Activated CD4-positive, CD25-positive, alpha-beta regulatory T cell (primary cell): ENCODE measurements at places on chromosomes 13 and 19.
A peak's percentile ranks its signal among the peaks of the same experiment; 100 is the strongest.

DNA sequence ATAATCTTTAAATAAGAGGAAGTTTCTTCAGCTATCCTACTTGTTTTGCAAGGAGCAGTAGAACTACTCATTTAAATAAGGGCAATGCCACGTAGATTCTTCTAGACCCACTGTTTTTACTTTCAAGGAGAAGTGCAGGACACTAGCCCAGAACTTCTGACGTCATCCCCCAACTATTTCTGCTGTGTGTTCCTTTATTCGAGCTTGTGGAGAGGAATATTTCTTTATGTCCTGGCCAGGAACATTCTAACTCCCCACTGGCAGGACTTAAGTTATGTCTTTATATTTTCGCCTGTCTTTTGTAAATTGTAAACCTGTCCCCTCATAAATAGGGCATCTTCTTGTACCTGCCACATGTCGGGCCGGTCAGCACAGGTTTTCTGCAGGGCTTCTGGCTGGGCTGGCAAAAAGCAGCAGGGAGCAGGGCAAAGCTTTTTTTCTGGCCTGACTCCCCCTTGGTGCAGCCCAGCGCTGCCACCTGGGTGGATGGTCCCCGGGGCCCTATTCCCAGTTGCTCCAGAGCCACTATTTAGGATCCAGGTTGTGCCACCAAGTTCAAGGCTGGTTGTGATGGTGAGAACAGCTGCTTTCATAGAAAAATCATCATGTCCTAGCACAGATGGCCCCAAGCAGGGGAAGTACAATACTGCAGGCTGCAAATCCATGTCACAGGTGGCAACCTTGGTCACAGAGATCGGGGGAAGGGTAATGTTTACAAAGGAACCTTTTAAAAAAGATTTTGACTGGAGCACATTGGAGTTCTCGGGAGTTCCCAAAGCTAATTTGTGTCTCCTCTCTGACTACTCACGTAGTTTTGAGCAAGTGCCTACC, 1.8 kb downstream of the MBNL2 start:
- no peak for DNase-seq

GRCh38 chr19:3036119-3036976, 7.3 kb upstream of the TLE2 start:
- DNase-seq = peak; percentile 60

DNA sequence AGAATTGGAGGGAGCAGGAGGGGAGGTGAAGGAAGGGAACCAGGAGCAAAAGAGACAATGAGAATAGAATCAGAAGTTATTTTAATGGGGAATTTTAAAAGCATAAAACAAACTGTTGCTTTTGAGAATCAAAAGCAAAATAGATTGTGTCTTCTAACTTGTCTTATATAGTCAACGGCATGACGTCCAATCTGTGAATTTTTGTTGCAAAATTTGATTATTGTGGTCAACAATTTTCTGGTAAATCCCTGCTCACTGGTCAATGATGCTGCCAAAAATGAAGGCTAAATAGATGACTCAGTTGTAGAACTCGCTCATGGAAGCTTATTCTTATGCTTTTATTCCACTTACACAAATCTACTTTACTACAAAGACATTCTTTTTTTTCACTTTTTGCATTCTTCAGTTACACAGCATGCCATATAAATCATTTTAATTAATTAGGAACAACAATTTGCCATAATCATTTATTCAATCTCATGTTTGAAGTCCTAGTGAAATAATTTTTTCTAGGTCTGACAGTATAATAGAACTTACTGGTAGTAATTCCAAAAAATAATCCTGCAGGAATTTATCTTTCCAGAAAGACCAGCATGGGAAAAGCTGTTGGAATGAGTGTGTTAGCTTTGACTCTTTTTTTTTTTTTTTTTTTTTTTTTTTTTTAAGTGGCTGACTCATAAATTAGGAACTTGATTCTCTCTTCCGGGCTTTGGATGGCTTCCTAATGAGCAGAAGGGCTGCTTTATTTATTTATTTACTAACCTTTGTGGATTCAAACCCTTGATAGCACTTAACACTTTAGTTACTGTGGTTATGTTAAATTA, 256.9 kb downstream of the SPRY2 start:
- DNase-seq = no peak

GRCh38 chr19:51317376-51317775, 5.9 kb downstream of the IGLON5 start:
- no peak for DNase-seq

DNA sequence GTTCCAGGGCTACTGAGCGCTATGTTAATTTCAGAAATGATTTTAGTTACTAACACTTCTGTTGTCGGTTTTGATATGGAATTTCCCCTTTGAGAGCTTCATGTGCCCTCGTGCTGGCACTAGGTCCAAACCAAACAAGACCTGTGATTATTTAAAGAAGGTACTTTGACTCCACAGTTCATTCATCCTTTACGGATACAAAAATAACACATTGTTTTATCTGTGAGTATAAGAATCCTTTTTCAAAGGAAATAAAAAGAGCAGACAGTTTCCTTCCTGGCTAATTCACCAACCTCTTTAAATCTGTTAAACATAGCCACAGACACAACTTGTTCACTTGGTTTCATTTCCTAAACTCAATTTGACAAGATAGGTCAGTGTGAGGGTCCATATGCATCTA, 141.2 kb downstream of the FLT1 start:
- no peak for DNase-seq

DNA sequence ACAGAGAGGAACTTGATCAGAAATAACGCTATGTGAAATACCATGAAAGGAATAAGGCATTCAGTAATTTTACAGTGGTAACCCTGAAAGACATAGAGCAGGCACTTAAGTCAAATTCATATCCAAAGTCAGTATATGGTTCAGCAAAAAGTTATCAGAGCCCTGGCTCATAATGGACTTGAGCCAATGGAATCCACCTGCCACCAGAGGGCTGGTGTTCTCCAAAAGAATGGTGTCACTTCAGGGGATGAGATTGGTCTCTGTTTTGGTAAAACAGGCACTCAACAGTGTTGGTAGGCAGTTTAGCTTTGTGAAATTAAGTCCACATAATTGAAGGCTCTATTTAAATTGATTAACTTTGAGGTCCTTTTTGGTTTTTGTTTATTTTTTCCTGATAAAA, 93.9 kb downstream of the LIG4 start:
- DNase-seq = no peak

GRCh38 chr13:25067064-25067463, 28.9 kb upstream of the PABPC3 start:
- DNase-seq = no peak

- no peak for DNase-seq
Measured at GRCh38 chr13:113672002-113672651, 5.1 kb downstream of the GRK1 start.

GRCh38 chr13:75521956-75522355, 15.7 kb downstream of the COMMD6 start:
- no peak for DNase-seq

DNA sequence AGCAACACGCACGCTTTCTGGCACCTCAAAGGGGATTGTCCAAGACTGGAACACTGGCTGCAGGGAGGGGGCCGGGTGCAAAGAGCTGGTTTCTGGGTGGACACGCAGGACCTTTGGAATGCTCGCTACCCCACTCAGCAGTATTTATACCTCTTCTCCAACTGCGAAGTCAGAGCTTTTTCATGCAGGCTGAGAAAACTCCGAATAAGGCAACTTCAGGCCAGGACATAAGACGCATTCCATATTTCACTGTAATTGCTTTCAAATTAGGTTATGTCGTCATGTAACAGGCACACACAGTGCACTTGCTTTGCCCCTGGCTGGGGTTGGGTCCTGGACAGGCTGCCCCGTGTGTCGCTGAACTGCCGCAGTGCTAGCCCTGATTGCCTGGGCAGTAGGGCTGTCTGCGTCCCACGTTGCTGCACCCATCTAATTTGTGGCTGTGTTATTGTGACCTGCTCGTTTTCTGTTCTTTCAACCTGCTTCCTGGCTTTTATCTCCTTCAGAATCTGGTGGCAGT, 44.5 kb downstream of the ACTN4 start:
- DNase-seq = no peak

DNA sequence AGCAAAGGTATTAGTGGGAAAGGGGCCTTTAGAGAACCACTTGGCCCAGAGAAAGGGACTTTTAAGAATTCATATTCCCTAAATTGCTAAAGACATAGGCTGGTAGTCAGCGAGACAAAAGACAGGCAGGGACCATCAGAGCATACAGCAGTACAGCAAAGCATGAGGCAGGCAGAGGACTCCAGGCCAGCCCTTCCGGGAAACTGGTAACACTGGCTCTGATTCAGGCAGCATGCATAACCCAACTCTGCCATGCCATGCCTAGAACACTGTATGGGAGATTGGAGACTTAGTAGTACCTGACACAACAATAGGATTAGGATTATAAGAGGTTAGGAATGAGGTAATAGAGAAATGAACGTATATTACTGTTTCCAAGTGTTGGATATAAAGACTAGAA, 34.9 kb downstream of the CAB39L start:
- no peak for DNase-seq

DNA sequence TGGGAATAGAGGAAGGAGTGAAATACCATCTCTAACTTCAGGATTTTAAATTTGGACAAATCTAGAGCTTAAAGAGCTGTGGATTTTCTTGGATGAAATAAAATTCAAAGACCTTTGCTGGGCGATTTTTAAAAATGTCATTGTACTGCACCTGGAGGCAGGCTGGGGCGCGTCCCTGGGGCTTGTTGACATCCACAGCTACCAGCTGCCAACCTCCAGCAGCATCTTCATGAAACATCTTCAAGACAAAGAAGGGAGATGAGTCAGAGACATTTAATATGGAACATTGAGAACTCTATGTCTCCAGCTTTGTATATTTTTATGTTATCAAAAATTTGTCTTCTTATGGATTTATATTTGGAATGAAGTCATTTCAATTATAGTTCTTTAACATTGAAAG, 132.5 kb downstream of the NALCN start:
- DNase-seq = no peak

DNA sequence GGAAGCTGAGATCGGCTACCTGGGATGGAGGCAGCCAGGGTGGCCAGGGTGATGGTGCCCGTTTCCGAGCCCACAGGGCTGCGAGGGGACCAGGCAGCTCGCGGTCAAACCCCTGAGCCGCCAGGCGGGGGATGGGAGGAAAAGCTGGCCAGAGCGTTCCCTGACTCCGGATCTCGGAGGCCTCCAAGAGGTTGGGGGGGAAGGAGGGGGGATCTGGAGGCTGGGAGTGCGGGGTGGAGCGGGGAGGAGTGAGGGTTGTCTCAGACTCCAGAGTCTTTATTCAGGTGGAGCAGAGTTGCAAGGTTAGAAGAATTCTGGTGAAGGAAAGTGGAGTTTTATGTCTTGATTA, 1.1 kb downstream of the CACNG7 start:
- no peak for DNase-seq

DNA sequence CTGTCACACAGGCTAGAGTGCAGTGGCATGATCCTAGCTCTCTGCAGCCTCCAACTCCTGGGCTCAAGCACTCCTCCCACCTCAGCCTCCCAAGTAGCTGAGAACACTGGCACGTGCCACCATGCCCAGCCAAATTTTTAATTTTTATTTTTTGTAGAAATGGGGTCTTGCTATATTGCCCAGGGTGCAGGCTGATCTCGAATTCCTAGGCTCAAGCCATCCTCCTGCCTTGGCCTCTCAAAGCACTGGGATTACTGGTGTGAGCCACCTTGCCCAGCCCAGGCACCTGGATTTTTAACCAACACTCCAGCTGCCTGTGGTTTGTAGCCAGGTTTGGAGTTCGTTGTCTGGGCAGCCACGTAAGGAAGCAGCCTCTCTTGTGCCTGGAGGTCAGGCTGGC, 9.3 kb upstream of the PEPD start:
- DNase-seq = no peak

DNA sequence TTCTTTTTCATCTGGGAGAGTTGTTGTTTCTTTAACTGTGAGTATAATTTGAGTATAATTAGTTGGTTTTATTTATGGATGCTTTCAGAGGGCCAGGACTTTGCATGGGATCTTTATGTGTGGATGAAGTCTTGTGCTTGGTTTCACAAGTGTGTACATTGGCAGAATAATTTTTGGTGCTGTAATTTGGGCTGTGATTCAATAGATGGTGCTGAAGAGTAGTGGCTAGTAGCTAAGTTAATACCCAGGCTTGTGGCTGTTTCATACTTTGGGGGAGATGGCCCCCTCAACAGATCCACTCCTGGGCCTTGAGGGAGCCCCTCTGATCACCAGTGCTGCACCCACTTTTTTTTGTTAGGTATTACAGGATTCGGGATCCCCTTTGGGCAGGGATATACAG, 1142.4 kb downstream of the SLITRK1 start:
- DNase-seq = no peak

GRCh38 chr19:29805031-29805965, 6.5 kb upstream of the CCNE1 start:
- no peak for DNase-seq

- DNase-seq = peak; percentile 56
Measured at GRCh38 chr19:44903602-44904425, 1.8 kb upstream of the APOE start.

- no peak for DNase-seq
Measured at GRCh38 chr13:73715911-73716510, 418.2 kb downstream of the KLF12 start.

- no peak for DNase-seq
Measured at GRCh38 chr19:44303320-44303719, 1.5 kb downstream of the ZNF235 start.

- DNase-seq = no peak
Measured at GRCh38 chr19:18390065-18390907, 4.3 kb downstream of the GDF15 start.

DNA sequence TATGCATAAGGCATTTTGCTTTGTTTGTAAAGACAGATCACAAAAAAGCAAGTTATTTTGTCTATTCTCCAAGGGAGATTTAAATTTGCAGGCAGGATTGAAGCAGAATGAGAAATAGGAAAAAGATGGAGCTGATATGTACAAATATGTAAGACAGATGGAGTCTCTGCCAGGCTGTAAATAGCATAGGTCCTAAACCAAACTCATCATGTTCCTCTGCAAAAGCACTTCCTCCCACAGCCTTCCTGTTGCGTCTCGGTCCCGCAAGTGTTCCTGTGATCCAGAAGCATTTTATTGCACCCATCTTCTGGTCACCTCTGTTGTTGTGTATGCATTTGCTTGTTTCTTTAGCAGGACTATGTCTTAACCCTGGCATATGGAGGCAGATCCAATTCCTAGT, 95.7 kb upstream of the CLDN10 start:
- DNase-seq = no peak

- no peak for DNase-seq
Measured at GRCh38 chr19:57872450-57872849, 16.4 kb downstream of the ZNF814 start.

DNA sequence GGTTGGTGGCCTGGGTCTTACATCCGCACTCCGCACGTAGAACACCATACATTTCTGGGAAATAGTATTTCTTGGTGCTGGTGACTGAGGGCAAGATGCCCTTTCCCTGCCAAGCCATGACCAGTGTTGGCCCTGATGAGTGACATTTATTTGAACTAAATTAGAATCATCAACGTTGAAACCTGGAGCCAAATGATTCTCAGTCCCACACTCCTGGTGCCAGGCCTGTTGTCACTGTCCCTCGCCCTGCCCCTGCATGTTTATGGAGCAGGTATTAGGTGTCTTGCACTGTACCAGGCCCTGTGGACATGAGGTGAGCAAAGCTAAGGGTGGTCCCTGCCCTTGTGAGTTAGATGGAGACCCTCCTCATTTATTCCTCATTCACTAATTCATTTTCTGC, 5.8 kb downstream of the CHST8 start:
- no peak for DNase-seq

GRCh38 chr19:1455336-1456120, 5.6 kb downstream of the APC2 start:
- no peak for DNase-seq

GRCh38 chr13:28179974-28180373, 41.6 kb downstream of the PAN3 start:
- DNase-seq = no peak
